Aorta (tissue), 5 donors: ENCODE measurements at places on chromosomes 4 and X. TPM values are rescaled to one million over a fixed set of nuclear protein-coding genes. Genes with fewer than 3 reads are reported as not detected.

DNA sequence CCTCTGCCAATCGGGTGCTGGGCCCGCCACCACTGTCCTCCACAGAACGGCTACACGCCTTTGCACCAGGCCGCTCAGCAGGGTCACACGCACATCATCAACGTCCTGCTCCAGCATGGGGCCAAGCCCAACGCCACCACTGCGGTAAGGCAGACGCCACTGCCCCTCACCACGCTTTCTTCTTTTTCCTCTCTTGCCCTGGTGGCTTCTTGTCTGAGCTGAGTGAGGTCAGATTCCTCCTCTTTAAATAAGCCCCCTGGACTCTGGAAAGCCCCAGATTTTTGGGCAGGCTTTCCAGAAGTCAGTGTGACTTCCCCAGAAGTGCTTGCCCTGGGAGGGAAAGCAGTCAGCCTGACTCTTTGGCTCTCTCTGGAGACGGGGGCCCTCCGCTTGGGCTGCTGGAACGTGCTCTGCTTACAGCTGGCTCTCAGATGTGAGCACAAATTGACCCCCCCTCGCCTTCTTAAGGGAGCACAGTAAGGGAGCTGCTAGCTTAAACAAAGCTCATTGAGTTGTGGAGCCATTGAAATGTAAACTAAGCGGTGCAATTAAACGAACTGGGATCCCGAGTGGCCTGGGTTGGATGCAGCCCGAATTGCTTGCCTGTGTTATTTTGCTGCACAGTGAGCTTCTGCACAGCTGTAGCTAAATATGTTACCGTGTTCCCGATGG, 243.1 kb downstream of the ANK2 start:
- no peak overlapping the region for H3K4me3 ChIP-seq
- no peaks in the 10 kb centered on the region for H3K4me1 ChIP-seq
- no peaks in the 10 kb centered on the region for H3K36me3 ChIP-seq

CFAP299 gene
- not detected for polyA plus RNA-seq

- H3K4me3 ChIP-seq: no peak overlapping the region
- H3K4me1 ChIP-seq: no peaks in the 10 kb centered on the region
- no peak for DNase-seq
- H3K27me3 ChIP-seq: no peaks in the 10 kb centered on the region
- H3K36me3 ChIP-seq: no peaks in the 10 kb centered on the region
Measured at GRCh38 chr4:183478926-183479325, 25.9 kb upstream of the ING2 start.

DNA sequence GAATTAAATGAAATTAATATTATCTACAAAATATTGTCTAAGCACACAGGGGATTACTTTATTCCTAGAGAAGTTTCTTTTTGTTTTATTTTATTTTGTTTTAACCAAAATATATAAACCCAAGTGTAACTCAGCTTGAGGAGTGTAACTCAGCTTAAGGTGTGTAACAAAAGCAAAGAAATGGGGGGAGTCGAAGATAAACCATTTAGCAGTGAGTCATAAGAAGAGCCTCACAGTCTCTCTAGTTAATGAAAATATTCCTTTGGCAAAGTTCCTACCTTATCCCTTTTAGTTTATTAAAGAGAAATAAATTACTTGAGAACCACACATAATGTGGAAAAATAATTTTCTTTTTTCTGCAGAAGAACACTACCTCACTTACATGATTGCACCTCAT, 261.8 kb downstream of the KCTD8 start:
- no peak for DNase-seq
- H3K4me1 ChIP-seq: no peaks in the 10 kb centered on the region
- H3K36me3 ChIP-seq: no peaks in the 10 kb centered on the region
- H3K4me3 ChIP-seq: no peak overlapping the region
- H3K27me3 ChIP-seq: no peaks in the 10 kb centered on the region

GRCh38 chrX:132559101-132559500, 70.3 kb upstream of the MBNL3 start:
- no peaks in the 10 kb centered on the region for H3K36me3 ChIP-seq
- H3K27me3 ChIP-seq: no peaks in the 10 kb centered on the region
- H3K4me1 ChIP-seq: no peaks in the 10 kb centered on the region
- H3K27ac ChIP-seq: no peak overlapping the region
- no peak overlapping the region for H3K4me3 ChIP-seq
- no peak for DNase-seq

KCTD8 gene
- not detected for polyA plus RNA-seq

- H3K4me3 ChIP-seq: no peak overlapping the region
- H3K27ac ChIP-seq: no peak overlapping the region
- H3K27me3 ChIP-seq: no peaks in the 10 kb centered on the region
- no peaks in the 10 kb centered on the region for H3K36me3 ChIP-seq
Measured at GRCh38 chrX:103791826-103792485, 15.3 kb downstream of the PLP1 start.

DNA sequence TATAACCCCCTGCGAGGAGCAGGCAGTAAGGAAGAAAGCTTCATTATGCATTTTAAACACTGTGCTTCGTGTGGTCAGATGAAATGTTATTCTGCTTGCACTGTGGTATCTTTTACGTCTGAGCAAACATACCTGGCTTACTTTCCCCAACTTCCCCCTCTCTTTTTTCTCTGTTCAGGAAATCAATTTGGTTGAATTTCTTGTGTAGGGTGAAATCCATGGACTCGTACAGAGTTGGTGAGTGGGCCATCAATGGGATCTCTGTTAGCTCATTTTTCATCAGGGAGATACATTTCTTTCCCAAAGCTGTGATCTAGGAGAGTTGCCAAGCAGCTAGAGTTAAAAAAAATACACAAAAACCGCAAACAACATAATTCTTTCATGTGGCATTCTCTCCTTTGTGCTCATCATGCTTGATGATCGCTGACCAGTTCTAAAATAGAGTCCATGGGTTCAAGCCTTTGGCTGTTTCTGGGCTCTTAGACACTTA, 98.5 kb downstream of the FRAS1 start:
- no peaks in the 10 kb centered on the region for H3K4me1 ChIP-seq
- no peaks in the 10 kb centered on the region for H3K27me3 ChIP-seq
- no peak overlapping the region for H3K4me3 ChIP-seq

AR gene
- 1.6 TPM for polyA plus RNA-seq

- no peaks in the 10 kb centered on the region for H3K36me3 ChIP-seq
- no peak overlapping the region for H3K27ac ChIP-seq
- no peak overlapping the region for H3K4me3 ChIP-seq
- H3K4me1 ChIP-seq: no peaks in the 10 kb centered on the region
- DNase-seq: no peak
- no peaks in the 10 kb centered on the region for H3K27me3 ChIP-seq
Measured at GRCh38 chrX:110182362-110182761, 135.5 kb downstream of the AMMECR1 start.

- H3K4me3 ChIP-seq: peak overlapping the region; percentile 62
- no peaks in the 10 kb centered on the region for H3K4me1 ChIP-seq
- H3K27ac ChIP-seq: no peak overlapping the region
- DNase-seq: peak; percentile 91
Measured at GRCh38 chr4:183398298-183399125, 45.9 kb upstream of the CDKN2AIP start.

DNA sequence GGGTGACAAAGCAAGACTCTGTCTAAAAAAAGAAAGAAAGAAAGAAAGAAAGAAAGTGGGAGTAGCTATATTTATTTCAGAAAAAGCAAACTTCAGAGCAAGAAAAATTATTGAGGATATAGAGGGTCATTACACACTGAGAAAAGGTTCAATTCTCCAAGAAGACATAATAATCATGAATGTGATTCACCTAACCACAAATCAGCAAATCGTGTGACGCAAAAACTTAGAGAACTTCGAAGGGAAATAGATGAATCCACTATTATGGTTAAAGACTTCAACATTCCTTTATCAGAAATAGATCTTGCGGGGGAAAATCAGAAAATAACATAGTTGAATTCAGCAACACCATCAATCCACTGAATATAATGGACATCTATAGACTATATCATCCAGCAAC, 219.3 kb upstream of the LDB2 start:
- H3K4me3 ChIP-seq: no peak overlapping the region
- no peaks in the 10 kb centered on the region for H3K4me1 ChIP-seq
- DNase-seq: no peak
- no peak overlapping the region for H3K27ac ChIP-seq

DNA sequence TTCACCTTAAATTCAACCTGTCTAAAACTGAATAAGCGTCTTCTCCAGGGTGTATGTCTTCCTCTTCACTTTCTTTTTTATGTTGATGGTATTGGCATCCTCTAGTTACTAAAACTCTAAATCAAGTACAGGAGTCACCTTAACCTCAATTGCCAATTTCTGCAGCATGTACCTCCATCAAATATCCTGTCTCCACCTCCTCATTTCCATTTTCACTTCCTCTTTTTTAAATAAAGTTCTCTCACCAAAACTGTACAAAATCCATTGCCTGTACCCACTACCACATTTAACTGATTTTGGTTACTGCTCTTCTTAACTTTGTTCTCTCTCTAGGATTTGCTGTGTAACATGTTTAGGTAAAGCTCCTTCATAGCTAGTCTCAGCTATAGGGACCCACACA, 9.2 kb upstream of the NPFFR2 start:
- H3K4me3 ChIP-seq: no peak overlapping the region
- no peak for DNase-seq
- no peaks in the 10 kb centered on the region for H3K36me3 ChIP-seq

GRCh38 chrX:27863809-27864208, 56.0 kb downstream of the MAGEB10 start:
- H3K4me1 ChIP-seq: no peaks in the 10 kb centered on the region
- no peak overlapping the region for H3K4me3 ChIP-seq
- DNase-seq: no peak
- H3K36me3 ChIP-seq: no peaks in the 10 kb centered on the region

DNA sequence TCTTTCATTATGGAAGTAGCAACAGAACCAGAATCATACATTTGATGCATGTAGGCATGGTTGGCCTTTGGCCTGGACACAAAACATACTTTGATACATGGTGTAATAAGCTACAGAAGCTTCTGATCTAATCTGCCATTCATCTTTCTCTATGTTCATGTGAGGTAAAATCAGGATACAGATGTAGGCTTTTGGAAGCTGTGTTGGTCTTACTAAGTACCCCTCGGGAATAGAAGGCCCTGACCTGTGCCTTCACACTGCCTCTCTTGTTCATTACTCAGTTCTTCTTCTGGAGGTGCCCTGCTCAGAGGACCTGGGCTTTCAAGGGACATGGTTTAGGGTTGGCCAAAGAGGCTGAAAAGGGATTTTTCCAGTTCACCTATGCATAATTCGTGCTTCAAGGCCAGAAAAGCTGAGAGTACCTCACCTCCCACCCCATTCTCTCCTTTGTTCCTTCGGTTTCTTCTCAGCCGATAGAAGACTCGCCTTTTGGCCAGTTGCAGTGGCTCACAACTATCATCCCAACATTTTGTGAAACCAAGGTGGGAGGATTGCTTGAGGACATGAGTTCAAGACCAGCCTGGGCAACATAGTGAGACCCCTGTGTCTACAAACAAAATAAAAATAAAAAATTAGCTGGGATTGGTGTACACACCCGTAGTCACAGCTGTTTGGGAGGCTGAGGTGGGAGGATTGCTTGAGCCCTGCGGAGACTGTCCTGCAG, 25.9 kb downstream of the SNX25 start:
- no peak overlapping the region for H3K4me3 ChIP-seq
- no peaks in the 10 kb centered on the region for H3K36me3 ChIP-seq
- no peaks in the 10 kb centered on the region for H3K27me3 ChIP-seq
- no peak for DNase-seq
- peaks cover 2% of the 10 kb centered on the region for H3K4me1 ChIP-seq
- peak overlapping the region; percentile 19 for H3K27ac ChIP-seq

- no peak overlapping the region for H3K27ac ChIP-seq
- no peaks in the 10 kb centered on the region for H3K27me3 ChIP-seq
- DNase-seq: no peak
Measured at GRCh38 chr4:20430259-20430941, 178.7 kb downstream of the SLIT2 start.

GRCh38 chrX:153687121-153688039, at the start of gene SLC6A8:
SLC6A8 (plus strand) TSS chrX:153687926; CDS start chrX:153688575, 649 bp downstream.
- no peaks in the 10 kb centered on the region for H3K36me3 ChIP-seq
- no peaks in the 10 kb centered on the region for H3K4me1 ChIP-seq
- H3K27me3 ChIP-seq: peaks cover 1% of the 10 kb centered on the region
- H3K4me3 ChIP-seq: peak within 1 kb of the TSS; percentile 25
- H3K27ac ChIP-seq: no peak within 1 kb of the TSS

CYP4V2 gene
- 11.8 TPM for polyA plus RNA-seq

TLR1 gene
- 4.5 TPM for polyA plus RNA-seq

SPANXN4 gene
- polyA plus RNA-seq: not detected

DNA sequence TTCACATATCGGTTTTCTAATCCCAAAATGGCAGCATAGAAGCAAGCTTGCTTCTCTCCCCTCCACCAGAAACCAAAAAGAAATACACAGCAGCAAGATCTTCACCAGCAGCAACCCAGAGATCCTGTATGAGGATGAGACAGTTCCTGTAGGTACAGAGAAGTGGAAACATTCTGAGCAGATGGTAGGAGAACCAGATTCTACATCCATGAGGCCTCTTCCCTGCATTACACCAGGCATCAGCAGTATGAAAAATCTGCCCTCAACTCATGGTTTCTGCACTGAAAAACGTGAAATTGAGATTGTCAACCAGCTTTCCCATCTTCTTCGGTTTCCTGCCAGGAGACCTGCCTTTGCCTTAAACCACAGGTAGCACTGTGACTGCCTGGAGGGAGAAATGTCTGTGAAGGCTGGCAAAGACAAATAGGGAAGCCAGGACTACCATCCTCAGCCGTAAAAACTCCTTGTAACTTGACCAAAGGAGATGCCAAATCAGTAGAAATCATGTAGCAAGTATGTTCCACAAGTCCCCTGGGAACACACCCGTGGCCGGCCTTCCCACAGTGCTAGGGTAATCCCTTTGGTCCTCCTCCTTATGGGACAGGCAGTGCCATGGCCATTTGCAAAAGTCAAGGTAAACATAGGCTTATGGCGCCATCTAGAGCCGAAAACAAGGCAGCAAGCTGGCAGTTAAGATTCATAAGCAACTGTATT, 24.0 kb upstream of the MTHFD2L start:
- peak; percentile 76 for DNase-seq
- no peaks in the 10 kb centered on the region for H3K36me3 ChIP-seq
- H3K4me3 ChIP-seq: no peak overlapping the region

GRCh38 chr4:31234494-31234893, 514.3 kb downstream of the PCDH7 start:
- H3K27me3 ChIP-seq: no peaks in the 10 kb centered on the region
- no peak overlapping the region for H3K27ac ChIP-seq
- no peak overlapping the region for H3K4me3 ChIP-seq
- H3K4me1 ChIP-seq: no peaks in the 10 kb centered on the region
- H3K36me3 ChIP-seq: no peaks in the 10 kb centered on the region
- DNase-seq: no peak

GRCh38 chr4:181017038-181017437, 1226.2 kb upstream of the TENM3 start:
- no peak for DNase-seq
- no peak overlapping the region for H3K4me3 ChIP-seq
- H3K36me3 ChIP-seq: no peaks in the 10 kb centered on the region
- H3K27me3 ChIP-seq: no peaks in the 10 kb centered on the region
- H3K27ac ChIP-seq: no peak overlapping the region

SGMS2 gene
- 4.3 TPM for polyA plus RNA-seq

- H3K36me3 ChIP-seq: no peaks in the 10 kb centered on the region
- no peaks in the 10 kb centered on the region for H3K27me3 ChIP-seq
- H3K27ac ChIP-seq: no peak overlapping the region
- H3K4me1 ChIP-seq: no peaks in the 10 kb centered on the region
Measured at GRCh38 chrX:84362184-84362838, 139.9 kb downstream of the HDX start.

- no peaks in the 10 kb centered on the region for H3K27me3 ChIP-seq
- H3K27ac ChIP-seq: no peak overlapping the region
- no peaks in the 10 kb centered on the region for H3K4me1 ChIP-seq
- no peaks in the 10 kb centered on the region for H3K36me3 ChIP-seq
Measured at GRCh38 chrX:104662694-104663093, 96.7 kb downstream of the IL1RAPL2 start.

P2RY4 gene
- not detected for polyA plus RNA-seq

- DNase-seq: peak; percentile 48
- H3K27ac ChIP-seq: no peak overlapping the region
- H3K36me3 ChIP-seq: no peaks in the 10 kb centered on the region
- no peak overlapping the region for H3K4me3 ChIP-seq
- H3K4me1 ChIP-seq: no peaks in the 10 kb centered on the region
- H3K27me3 ChIP-seq: no peaks in the 10 kb centered on the region
Measured at GRCh38 chrX:102339312-102340298, 92.6 kb downstream of the NXF2 start.
